Activated B cell treated with CpG ODN at 0.5 μM for 24 hours (primary cell): ENCODE measurements at places on chromosomes 6 and 20.

GRCh38 chr20:9179867-9180266 lies 111.0 kb downstream of the PLCB4 start:
- no peak for DNase-seq

GRCh38 chr20:57877131-57877824 lies 167.5 kb upstream of the PMEPA1 start:
- DNase-seq, result no peak

GRCh38 chr20:44646023-44646640 lies 5.4 kb downstream of the ADA start:
- DNase-seq, result no peak

DNA sequence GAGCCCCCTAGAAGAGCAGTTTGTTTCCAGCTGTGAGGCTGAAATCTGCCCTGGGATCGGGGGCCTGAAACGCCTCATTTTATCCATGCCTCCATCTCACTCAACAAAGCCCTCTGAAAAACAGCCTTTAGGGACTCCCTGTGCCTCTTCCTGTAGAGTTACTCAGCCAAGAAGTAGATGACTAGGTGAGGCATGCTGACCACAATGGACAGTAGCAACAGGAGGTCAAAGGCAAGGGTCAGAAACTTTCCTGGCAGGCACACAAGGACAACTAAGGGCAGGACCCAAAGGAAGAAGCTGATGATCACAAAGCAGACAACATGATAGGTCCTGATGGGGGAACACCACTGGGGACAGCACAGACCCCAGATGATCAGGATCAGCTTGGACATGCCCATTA lies 12.8 kb downstream of the MAS1L start:
- no peak for DNase-seq

GRCh38 chr6:137222381-137222780 lies 3.2 kb upstream of the IFNGR1 start:
- no peak for DNase-seq

GRCh38 chr6:9494864-9495263 lies 920.0 kb downstream of the TFAP2A start:
- no peak for DNase-seq

DNA sequence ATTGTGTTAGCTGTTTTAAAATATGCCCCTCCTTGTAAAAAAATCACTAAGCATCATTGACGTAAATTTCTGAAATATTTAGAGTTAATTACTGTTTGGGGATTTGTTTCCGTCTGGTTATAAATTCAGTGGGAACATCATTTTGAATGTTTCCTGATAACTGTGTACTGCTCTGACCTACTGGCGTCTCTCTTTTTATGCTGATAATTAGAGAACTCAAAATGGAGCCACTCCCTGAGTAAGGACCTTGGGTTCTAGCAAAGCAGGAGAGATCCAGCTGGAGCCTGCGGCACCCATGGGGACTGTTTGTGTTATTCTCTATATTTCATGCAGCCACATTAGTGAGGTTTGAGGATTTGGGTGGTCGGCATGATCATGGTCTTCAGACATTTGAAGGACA lies 124.9 kb downstream of the SOBP start:
- DNase-seq, result no peak

- DNase-seq, result no peak
These were observed 116.0 kb downstream of the GPR63 start for GRCh38 chr6:96721227-96721626.

- DNase-seq, result no peak
These were observed 14.9 kb downstream of the BPIFA1 start for GRCh38 chr20:33250666-33251065.

DNA sequence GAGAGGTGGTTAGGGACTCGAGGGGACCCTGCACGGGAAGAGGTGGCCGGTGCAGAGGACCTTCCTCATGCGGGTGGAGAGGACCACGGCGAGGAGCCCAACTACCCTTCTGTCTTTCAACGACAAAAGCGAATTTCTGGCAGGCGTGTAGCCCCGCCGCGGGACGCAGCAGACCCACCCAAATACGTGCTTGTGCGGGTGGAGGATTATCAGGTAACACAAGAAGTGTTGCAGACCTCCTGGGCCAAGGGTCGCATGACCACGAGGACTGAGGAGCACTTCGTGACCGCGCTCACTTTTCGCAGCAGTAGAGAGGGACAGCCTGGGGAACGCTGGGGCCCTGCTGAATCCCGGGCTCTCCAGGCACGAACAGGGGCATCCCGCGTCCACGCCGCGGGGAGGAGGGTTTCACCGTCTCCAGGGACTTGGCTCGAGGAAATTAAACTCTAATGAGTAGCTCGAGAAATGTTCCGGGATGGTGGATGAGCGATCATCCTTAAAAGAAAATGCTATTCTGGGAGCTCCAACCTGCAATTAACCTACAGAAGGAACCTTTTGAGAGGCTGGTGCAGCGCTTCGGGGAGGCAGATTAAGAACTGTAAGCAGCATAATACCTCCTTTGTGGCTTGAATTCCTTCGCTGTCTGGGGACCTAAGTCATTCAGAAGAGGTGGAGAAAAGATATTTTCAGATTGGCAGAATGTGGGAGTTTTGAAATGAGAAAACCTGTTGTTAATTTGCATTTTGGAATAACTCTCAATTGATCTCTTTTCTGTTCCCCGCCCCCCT lies 804 bp downstream of the C6orf141 start:
- no peak for DNase-seq

- no peak for DNase-seq
These were observed 148.9 kb downstream of the BCAS1 start for GRCh38 chr20:53921443-53921973.

GRCh38 chr20:8997701-8998117 lies 71.2 kb upstream of the PLCB4 start:
- no peak for DNase-seq

GRCh38 chr6:130065609-130066156 lies 47.3 kb downstream of the L3MBTL3 start:
- DNase-seq, result no peak

DNA sequence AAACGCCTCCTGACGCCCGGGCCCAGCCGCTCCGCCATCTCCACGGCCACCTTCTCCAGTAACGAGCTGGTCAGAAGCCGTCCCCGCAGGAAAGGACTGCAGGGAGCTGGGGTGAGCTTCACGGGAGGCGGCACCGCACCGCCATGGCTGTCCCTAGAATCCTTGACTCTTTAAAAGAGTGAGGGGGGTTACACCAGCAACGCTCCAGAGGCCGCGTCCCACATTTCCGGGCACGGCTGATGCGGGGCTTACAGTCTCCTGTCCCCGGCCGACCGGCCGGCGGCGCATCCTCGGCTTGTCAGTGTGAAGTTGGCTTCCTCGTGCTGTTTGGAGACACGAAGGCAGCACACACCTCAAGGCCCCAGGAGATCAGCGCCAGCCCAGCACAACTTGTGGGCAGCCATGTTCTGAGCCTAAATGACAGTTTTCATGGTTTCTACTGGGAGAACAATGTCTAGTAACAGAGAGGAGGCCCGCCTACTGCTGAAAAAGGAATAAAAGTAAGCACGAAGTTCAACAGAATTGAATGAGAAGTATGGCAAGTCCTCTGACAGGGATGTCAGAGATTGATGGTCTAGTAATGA lies 30.4 kb downstream of the SLC2A4RG start:
- DNase-seq, result no peak

DNA sequence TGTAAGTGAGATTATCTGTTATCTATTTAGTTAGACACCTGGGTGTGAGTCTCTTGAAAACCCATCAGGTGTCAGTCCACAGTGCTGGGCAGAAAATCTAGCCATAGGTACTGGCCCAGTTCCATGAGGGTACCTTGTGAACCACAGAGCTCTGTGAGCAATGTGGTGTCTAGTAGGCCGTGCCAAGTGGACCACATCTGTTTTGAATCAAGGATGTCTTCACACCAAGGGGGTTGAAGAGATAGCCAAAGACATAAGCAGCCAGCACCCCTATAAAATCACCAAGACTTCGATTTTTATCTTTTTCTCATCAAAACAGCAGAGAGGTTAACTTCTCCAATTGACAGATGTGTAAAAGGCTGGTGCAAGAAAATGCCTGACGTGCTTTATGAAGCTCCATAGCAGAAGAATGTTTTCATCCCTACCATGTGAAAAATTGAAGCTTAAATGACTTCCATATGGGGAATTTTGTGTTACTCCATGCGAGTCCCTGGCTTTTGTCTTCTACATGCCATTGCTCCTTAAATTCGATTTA lies 368.7 kb downstream of the HAO1 start:
- DNase-seq, result no peak

DNA sequence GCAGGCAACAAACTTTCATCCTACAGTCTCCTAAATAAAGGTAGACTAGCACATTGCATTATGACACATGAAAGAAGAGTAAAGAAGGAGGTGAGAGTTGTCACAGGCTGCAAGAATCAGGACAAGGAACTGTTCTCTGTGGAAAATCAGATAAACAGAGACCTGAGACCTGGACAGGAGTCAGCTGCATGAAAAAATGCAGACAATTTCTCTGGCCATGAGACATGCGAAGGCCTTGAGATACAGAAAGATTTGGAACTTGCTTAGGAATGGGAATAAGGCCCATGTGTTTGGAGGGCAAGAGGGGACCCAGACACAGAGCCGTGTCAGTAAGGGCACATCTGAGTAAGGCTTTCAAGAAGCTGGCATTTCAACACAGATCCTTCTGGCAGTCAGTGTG lies 674.6 kb upstream of the AGPAT4 start:
- DNase-seq, result no peak

- DNase-seq, result no peak
These were observed 27.9 kb upstream of the RTF2 start for GRCh38 chr20:56440346-56441007.

GRCh38 chr6:41846666-41847237 lies 48.4 kb downstream of the USP49 start:
- no peak for DNase-seq

DNA sequence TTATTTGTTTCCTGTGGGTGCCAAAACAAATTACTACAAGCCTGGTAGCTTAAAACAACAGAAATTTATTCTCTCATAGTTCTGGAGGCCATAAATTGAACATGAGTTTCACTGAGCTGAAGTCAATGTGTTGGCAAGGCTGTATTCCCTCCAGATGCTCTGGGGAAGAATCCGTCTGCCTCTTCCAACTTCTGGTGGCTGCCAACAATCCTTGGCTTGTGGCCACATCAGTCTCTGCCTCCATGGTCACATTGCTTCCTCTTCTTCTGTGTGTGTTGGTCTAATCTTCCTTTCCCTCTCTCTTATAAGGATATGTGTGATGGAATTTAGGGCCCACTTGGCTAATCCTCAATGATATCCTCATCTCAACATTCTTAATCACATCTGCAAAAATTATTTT lies 92.8 kb upstream of the EPB41L1 start:
- DNase-seq, result no peak

DNA sequence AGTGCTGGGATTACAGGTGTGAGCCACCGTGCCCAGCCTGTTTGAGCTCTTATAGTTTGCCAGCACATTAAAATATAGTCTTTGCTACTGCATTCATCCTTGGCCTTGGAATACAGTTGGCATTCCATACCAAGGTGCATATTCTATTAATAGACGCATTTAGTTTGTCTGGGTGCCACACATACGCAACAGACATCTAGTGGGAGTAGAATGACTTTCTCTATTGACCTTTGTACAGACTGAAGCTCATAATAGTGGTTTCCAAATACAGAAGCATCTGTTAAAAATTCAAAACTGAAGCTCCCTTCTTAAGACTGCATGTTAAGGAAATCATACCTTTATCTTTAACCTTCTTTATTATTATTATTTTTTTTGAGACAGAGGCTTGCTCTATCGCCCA lies 46.7 kb upstream of the FNDC1 start:
- no peak for DNase-seq

GRCh38 chr6:75438013-75438431 lies 55.6 kb downstream of the FILIP1 start:
- no peak for DNase-seq

DNA sequence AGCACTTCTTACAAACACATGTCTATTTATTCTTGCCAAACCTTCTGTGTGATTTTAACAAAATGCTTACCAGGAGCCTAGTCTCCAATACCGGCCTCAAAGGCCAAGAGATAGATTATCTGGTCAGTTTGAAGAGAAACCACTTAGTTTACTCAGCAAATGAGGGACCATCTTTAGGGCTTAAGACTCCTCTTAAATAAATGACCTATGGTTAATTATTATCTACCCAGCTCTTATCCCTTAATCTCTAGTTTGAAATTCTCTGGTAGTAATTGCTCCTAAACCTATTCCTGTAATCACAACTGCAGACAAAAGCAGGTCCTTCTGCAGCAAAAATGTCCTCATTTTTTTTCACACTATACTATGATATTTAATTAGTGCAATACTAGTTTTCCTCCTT lies 301.8 kb downstream of the KIF16B start:
- DNase-seq, result no peak

- no peak for DNase-seq
These were observed 89.9 kb downstream of the TULP4 start for GRCh38 chr6:158402184-158402583.

DNA sequence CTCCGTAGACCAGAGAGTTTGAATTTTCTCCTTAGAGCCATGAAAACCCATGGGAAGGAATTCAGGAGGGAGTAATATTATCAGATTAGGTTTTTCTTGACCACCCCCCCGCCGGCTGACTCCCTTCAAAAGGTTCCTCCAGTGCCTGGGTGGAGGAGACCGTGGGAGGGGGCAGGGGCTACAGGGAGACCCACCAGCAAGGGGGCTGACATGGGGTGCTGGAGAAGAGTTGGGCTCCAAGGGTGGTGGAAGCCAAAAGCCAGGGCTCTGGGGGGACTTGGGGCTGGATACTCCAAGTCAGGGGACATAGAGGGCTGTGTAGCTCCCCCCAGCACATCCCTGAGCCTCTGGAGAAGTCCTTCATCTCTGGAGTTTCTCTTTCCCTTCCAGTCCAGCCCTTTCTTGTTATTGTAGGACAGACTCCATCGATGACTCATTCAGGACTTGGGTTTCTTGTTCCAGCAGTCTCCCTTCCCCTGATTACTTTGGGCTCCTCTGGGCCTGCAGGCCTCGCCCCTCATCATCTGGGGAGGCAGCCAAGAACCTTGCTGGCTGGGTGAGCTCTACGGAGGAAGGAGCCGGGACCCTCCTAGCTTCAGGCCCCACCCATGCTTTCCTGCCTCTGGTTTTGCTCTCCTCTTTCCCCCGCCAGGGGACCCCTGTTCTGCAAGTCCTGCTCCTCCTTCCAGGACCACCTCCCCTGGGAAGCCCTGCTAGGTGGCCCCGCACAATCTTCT lies 10.5 kb upstream of the KIAA1755 start:
- DNase-seq, result no peak

DNA sequence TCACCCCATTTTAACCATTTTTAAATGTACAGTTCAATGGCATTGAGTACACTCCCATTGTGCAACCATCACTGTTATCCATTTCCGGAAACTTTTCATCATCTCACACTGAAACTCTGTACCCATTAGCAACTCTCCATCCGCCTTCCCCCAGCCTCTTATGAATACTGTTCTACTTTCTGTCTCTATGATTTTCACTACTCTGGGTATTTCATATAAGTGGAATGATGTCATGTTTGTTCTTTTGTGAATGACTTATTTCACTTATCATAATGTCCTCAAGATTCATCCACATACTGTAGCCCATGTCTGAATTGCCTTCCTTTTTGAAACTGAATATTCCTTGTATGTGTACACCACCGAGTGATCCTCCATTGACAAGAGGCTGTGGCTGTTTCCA lies 92.9 kb upstream of the TOX2 start:
- DNase-seq, result no peak

- DNase-seq, result no peak
These were observed 88.4 kb downstream of the OLIG3 start for GRCh38 chr6:137405806-137406205.
